Activated CD4-positive, alpha-beta T cell treated with anti-CD3 and anti-CD28 coated beads, Interleukin-2, amount 10 ng/mL, durations not matched to agents 24 days and 14 days (primary cell): ENCODE measurements at places on chromosomes 11 and 22. TPM values are rescaled to one million over a fixed set of nuclear protein-coding genes. Genes with fewer than 3 reads are reported as not detected.

The FAM111B gene
- total RNA-seq: 68.4 and 70.1 TPM in 2 replicates

The RBFOX2 gene
- total RNA-seq: 3.6 and 3.9 TPM in 2 replicates

The CRYBB2 gene
- not detected in 2 replicates for total RNA-seq

The OR52N4 gene
- total RNA-seq: 0.38 TPM in 1 of 2 replicates, not detected in the other

The CD248 gene
- not detected in 2 replicates for total RNA-seq

The UNC93B1 gene
- 13.8 and 15.6 TPM in 2 replicates for total RNA-seq

The BAIAP2L2 gene
- 0.19 and 0.45 TPM in 2 replicates for total RNA-seq

The USH1C gene
- total RNA-seq: not detected in 2 replicates

The MYEOV gene
- 0.21 and 0.83 TPM in 2 replicates for total RNA-seq

The SYT13 gene
- not detected in 2 replicates for total RNA-seq

The OR51I2 gene
- not detected in 2 replicates for total RNA-seq

The NOL12 gene
- total RNA-seq: 67.9 and 70.3 TPM in 2 replicates

The KCNQ1 gene
- 6.4 TPM in 2 replicates for total RNA-seq

DNA sequence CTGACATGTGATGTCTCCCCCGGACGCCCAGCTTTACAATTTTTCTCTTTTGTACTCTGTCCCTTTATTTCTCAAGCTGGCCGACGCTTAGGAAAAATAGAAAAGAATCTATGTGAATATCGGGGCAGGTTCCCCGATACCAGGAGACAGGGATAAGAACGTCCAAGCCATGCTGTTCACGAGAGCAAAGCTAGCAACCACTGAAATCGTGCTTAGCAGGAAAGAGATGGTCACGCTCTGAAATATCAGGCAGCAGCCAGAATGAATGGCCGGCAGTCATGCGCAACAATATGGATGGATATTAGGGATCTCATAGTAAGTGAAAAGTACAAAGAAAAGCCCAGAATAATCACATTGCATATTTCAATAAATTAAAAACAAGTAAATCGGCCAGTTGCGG is 3.5 kb downstream of the CRYBB1 start:
- DNase-seq: no peak

DNA sequence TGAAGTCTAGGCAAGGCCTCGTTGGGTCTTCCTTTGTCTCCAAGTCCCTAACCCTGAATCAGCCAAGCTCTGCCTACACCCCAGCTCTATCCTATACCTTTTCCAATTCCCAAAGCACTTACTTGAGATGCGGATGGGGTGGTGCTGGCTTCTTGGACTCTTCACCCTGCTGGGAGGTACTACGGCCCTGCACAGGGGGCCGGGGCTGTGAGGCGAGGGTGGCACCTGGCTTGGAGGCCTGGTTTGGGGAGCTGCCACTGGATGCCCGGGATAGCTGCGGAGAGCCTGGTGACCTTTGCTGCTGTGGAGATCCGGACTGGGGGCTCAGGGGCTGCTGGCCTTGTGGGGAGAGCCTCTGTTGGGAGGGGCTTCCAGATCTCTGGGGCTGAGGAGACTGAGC is 43.3 kb downstream of the FBXO7 start:
- no peak for DNase-seq

DNA sequence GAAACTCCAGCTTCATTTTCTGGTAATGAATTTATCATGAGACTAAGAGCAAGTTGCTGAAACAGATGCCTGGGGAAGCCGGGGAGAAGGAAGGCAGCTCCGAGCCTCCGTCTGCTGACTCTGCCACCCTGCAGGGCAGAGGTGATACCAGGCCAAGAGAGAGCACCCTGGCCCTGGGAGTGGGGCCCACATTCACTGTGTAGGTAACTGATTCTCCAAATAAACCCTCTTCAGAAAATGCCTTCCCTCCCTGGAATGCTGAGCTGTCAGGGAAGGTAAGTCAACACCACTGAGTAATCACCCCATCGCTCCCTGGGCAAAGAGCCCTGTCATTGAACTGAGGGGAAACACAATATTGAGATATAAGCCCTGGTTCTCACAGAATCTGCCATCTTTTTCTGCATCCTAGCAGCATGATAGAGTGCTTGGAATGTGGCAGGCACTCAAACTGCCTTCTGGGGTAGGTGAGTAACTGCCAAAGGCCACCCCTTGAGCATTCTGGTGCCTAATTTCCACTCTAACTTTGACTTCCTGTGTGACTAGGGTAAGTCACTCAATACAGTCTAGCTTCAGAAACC is 147.6 kb downstream of the SPATA19 start:
- no peak for DNase-seq

GRCh38 chr22:47435204-47435487 is 672.7 kb downstream of the TBC1D22A start:
- DNase-seq: no peak

DNA sequence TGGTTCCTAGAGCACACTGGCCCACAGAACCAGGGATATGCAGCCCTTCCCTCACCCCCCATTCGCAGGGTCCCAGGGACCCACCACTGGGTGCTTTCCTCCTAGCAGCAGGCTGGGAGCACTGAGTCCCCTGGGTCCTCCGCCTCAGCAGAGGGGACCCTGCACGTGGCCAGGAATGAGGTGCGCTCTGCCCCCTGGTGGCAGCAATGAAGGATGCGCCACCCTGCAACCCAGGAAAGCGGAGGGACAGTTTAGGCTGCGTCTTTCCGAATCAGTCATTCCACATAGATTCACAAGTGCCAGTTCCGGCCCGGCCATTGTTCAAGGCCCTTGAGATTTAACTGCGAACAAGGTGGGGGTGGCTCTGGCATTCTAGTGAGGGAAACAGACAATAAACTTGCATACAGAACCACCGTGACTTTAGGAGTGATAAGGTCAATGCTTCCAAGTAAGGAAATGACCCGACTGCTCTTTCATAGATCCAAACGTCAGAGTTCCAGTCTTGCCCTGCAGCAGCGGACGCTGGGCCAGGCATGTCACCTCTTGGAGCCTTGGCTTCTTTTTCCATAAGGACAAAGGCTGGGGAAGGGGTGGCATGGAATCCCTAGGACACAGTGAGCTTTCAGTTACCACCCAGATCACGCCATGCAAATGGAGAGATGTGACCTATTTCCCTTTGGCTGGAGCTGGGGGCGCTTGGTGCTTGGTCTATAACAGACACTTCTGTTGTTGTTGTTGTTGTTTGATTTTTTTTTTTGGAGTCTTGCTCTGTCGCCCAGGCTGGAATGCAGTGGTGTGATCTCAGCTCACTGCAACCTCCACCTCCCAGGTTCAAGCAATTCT is 7.7 kb downstream of the RIN1 start:
- peak; percentile 94 for DNase-seq

GRCh38 chr11:128716661-128717210 is 22.9 kb downstream of the FLI1 start:
- peak; percentile 88 for DNase-seq

DNA sequence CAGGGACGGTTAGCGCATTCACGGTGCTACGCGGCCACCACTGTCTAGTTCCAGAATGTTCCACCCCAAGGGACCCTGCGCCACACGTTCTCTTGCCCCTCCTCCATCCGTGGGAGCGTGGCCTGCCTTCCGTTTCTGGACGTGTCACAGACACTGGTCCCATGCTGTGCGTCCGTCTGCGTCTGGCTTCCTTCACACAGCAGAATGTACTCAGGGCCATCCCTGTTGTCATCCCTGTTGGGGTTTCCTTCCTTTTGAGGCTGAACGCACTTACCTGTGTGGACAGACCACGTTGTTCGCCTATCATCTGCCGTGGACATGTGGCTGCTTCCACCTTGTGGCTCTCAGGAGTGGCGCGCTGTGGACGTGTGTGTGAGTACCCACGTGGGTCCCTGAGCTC is 24.9 kb downstream of the BRSK2 start:
- no peak for DNase-seq

GRCh38 chr11:128432926-128433325 is 154.4 kb downstream of the ETS1 start:
- DNase-seq: no peak

DNA sequence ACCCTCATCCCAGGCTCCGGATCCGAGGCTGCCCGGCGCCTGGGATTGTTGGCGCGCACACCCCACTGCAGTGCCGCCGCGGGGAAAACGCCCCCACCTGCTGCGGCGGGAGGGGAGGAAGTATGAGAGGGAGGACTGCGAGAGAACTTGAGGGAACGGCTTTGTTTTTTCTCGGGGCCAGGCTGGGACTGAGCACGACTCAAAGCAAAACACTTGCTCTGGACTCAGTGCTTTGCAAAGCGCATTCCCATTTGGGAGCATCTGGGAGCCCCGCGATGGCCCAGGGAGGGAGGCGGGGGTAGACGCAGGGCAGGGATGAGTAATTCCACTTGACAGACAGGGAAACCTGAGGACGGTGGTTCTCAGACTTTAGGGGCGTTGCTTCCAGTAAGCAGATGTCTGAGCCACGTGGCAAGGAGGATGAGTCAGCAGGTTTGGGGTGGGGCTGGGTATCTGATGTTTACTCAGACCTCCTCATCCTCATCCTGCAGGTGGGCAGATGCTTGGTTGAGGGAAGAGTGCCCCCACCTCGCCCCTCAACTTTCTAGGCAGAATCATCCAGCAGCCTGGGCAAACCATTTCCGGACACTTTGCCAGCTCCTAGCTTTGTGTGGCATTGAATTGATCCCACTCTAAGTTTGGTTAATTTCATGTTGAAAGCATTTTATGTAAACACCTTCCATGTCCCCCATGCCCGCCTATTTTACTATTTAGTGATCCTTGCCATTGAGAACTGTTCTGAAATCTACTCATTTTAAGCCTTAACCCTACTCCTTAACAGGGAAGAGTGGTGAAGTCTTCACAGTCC is 1.5 kb downstream of the MIAT start:
- peak; percentile 93 for DNase-seq

DNA sequence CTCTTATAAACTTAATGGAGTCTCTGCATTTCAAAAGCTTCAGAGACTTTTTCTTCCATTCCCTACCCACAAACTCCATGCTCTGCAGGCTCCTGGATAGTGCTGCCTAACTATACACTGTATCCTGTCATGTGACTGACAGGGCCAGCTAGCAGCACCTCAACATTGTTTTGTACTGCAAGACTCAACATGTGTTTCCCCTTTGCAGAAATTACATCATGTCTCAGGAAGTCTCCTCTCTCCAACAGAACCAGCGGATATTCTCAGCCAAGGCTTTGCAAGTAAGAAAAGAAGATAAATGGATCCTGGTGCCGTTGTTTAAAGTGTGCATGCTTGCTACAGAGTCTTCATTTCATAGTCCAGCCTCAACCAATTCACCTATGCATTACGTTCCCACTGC is 164.0 kb upstream of the UBASH3B start:
- no peak for DNase-seq

- DNase-seq: peak; percentile 67
Observed at GRCh38 chr11:125569915-125570621, 791 bp downstream of the EI24 start.

- DNase-seq: no peak
Observed at GRCh38 chr22:50710886-50711285, 27.1 kb upstream of the ACR start.
